AG20443 (cell line): ENCODE measurements at places on chromosomes 12 and 14.

DNA sequence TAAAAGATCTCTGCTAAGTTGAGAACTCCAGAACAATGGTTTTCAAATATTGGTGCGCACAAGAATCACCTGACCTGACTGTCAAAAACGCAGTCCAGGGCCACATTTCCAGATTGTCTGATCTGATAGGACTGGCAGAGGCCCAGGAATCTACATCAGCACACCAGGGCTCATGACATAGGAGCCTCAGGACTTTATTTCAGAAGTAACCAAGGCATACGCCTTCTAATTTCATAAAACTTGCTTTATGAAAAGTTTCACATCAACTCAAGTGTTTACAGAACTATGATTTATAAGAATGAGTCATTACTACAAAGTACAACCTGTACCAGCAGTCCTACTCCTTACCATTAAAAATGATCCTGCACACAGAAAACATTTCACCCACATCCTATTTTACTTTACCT lies 47.7 kb upstream of the PTPRO start:
- DNase-seq, result no peak

DNA sequence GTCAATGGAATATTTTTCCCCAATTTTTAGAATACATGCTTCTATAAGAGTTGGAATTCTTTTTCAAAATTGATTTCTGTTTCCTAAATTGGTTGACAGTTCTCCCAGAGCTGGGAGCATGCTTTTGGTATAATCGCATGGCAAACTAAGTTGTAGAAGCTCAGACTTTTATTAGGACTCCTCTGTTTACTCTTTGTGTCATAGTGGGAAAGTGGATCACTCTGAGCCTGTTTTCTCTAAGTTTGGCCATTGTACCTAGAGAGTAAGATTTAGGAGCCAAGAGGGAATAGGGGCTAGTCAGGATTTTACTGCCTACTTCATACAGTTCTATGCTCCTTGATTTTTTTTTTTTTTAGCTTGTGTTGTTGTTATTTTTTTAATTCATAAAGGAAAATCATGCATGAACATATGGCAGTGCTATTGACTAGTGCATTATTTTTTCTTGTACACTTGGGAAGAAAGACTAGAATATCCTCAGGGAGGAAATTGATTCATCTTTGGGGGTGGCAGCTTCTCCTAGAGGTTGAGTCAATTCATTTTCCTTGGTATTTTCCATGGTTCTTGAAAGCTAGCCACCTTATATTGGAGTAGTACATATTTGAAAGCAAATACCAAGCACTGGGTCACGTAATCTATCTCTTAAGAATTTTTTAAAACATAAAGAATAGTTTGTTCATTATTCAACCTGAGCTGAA lies 77.7 kb upstream of the TRAF3 start:
- no peak for DNase-seq

- DNase-seq, result peak; percentile 30
These were observed 130.0 kb upstream of the NPAS3 start for GRCh38 chr14:32808644-32809043.

DNA sequence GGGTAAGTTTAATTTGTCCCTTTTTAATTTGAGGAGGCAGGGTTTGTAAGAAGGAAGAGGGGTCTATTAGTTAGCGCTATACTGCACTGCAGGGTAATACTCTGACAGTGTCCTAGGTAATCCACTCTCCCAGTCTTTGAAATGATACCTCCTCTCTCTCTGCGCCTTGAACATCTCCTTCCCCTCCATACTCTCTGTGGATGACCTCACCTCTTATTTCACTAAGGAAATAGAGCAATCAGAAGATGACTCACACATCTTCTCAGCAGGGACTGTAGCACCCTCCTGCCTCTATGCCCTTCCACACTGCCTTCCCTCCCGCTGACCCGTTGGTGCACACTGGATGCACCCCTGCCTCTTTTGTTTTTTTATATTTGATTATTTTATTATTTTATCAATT lies 94.2 kb downstream of the GRIP1 start:
- DNase-seq, result no peak

DNA sequence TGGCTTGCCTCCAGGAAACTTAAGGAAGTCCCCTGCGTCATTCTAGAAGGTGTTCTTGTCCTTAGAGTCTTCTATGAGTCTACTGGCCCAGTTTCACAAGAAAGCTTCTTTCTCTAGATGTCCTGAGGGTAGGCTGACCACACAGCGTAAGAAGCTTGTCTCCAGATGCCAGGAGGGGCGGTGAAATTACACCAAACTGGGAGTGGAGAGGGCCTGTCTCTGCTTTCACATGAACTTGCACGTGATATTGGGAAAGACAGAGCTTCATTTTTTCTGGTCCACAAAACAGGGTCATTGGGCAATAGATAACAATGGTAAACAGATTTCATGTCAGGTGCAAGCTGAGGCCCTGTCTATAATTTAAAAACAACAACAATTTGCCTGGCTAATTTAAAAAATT lies 85.7 kb upstream of the TBX3 start:
- no peak for DNase-seq

- no peak for DNase-seq
These were observed 2.9 kb upstream of the PFDN5 start for GRCh38 chr12:53292426-53292825.

DNA sequence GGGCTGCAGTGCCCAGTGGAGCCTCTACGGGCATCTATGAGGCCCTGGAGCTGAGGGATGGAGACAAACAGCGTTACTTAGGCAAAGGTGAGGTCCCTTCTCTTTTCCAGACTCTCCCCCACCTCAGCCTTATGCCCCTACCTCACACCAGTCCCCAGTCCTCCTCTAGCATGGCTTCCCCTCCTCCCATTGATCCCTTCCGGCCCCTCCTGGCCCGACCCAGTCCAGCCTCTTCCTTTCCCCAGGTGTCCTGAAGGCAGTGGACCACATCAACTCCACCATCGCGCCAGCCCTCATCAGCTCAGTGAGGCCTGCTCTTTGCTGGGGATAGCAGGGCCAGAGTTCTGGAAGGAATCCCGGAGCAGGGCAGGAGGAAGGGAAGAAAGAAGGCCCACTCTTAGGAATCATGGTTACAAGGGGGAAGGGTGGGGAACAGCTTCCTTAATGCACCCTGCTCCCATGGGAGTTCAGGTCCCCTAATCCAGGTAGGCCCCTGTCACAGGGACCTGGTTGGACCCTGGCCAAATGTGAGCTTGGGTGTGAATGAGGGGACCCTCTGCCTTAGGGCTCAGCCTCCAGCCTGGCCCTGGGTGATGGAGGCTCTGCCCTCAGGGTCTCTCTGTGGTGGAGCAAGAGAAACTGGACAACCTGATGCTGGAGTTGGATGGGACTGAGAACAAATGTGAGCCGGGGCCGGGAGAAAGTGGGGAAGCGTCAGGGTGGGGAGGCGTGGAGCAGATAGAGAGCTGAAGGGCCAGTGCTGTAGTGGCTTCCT lies 2.2 kb downstream of the ENO2 start:
- no peak for DNase-seq

DNA sequence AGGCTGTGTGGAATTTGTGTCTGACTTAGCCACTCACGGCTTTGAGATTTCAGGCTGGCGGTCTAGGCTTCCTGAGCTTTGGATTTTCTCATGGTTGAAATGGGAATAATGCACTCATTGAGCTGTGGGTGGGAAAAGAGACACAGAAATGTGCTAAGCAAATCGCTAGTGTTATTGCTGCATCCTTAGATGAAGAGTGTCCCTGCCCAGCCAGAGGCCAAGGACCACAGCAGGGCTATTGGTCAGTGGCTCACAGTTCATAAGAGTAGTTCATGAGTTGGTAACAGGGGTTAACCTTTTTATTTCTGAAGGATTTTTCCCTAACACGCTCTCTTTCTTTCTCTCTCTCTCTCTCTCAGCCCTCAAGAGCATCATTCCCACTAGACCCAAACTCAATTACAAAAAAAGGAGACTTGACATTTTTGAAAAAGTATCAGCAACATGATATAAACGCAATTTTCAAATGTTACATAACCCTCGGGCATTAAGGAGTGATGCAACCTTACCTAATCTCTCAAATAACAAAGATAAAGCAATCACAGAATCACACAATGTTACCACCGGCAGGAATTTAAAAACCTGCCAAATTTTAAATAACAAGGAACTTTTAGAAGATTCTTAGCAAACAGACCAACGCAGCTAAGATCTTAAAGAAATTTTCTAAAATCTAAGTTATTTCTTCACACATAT lies 36.7 kb upstream of the RMST start:
- no peak for DNase-seq

DNA sequence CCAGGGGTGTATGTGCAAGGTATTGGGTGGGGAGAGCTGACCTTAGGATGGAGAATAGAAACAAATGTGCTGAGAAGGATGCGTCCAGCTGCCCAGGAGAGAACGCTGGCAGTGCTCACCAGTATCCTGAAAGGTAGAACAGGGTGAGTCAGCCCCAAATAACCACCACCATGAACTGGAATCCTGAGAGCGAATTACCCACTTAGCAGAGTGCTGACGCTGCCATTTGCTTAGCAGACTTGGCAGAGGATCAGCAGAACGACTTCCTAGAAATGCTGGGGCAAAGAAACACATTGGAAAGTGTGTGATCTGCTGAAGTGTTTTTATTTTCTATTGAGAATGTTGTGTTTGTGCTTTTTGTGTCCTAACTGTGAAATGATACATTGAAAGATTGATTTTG lies 213.6 kb downstream of the ADGRD1 start:
- no peak for DNase-seq

- peak; percentile 53 for DNase-seq
These were observed 4.4 kb downstream of the CACNA1C start for GRCh38 chr12:2057041-2057794.

DNA sequence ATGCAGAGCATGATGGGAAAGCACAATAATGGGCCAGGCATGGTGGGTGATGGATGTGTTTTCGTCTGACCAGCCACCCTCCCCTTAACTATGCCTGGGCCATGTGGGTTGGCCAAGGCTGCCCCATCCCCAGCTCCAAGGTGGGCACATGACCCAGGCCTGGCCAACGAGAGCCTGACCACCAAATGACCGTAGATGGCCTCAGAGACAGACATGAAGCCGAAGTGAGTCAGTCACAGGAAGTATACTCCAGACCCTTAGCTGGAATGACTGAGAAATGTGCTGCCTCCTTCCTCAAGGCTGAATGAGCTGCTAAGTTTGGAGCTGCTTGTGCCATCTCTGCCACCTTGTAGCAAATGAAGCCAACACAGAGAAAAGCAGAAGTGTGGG lies 233.6 kb downstream of the BCL11B start:
- no peak for DNase-seq

DNA sequence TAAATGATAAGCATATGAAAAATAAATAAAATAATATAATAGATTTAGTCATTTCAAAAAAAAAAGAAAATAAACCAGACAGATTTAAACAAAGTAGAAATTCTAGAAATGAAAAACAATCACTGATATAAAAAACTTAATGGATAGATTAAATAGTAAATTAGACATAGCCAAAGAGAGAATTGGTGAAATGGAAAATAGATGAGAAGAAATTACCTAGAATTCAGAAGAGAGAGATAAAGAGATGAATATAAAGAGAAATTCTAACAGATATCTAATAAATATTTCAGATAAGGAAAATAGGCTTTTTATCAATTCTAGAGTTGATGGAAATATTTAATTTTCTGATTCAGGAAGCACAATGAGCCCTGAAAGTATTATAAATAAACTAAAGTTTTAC lies 123.1 kb downstream of the PRIMA1 start:
- DNase-seq, result no peak

- DNase-seq, result no peak
These were observed 125.4 kb downstream of the RIMBP2 start for GRCh38 chr12:130590685-130591084.

DNA sequence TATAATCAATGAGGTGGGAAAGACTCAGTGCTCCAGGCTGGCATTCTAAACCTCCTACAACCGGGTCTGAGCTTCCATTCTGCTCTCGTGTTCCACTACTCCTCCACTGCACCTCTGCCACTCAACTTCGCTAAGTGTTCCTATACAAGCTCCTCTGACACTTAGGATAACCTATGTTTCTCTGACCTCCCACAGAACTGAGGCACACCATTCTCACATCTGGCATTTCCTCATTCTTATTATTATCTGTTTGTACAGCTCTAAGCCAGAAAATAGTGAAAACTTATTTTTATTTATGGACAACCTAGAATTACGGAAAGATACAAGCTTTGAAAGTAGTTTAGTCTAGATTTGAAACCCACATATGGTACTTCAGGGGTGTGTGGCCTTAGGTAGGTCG lies 127.0 kb downstream of the MED13L start:
- DNase-seq, result no peak

GRCh38 chr14:78498062-78498595 lies 328.0 kb downstream of the NRXN3 start:
- DNase-seq, result no peak

DNA sequence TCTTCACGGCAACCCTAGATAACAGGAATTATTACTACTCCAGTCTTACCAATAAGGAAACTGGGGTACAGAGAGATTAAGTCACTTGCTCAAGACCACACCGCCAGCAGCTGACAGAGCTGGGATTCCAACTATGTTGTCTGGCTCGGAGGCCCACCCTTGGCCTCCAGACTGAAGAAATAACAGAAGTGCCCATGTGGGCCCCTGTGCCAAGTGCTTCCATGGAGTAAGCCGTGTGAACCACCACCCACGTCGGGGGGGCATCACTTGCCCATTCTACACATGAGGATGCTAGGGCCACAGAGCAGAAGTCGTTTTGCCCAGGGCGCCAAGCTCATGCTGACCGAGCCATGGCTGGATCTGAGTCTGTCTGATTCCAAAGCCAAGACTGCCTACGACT lies 926 bp upstream of the CMKLR1 start:
- no peak for DNase-seq

GRCh38 chr12:102960766-102961465 lies 3.4 kb downstream of the ASCL1 start:
- no peak for DNase-seq

DNA sequence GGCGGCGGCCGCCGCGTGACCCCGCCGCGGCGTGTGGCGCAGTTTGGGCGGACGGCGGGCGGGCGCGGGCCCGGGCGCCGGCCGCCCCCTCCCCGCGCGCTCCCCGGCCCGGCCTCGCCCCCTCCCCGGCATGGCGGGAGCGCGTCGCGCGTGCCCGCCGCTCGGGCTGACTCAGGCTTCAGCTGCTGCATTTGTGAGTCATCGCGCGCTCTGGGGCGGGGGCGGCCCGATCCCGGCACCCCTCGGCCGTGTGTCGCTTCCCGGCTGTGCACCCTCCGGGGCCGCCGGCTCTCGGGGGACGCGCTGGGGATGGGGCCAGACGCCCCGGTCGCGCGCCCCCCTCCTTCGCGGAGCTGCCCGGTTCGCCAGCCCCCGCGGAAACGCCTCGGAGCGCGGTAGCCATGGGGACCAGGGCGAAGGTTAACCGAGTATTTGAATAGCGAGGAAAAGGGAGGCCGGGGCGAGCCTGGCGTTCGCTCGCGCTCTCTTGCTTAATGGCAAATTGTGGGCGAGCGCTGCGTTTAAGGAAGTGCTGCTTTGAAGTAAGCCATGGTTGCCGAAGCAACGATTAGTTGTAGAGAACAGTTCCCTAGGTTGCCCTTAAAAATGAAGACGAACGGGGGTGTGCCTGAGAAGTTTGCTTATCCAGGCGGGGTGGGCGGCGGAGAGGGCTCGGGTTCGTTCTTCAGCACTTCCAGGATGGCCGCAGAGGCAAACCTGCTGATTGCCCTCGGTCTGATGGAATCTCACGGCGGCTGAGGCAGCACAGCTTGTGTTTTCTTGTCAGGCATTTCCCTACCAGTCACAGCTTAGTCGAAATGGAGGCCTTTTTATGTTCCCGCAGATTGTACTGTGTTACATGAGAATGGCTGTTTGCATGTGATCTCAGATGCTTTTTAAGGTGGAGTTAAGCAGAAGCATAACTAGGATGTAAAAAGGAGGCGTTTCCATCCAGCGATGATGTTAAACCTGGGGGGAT lies 896 bp downstream of the EIF5 start:
- DNase-seq, result peak; percentile 77
